NCI-H2171 (cell line): ENCODE measurements at places on chromosomes 1 and 21.

DNA sequence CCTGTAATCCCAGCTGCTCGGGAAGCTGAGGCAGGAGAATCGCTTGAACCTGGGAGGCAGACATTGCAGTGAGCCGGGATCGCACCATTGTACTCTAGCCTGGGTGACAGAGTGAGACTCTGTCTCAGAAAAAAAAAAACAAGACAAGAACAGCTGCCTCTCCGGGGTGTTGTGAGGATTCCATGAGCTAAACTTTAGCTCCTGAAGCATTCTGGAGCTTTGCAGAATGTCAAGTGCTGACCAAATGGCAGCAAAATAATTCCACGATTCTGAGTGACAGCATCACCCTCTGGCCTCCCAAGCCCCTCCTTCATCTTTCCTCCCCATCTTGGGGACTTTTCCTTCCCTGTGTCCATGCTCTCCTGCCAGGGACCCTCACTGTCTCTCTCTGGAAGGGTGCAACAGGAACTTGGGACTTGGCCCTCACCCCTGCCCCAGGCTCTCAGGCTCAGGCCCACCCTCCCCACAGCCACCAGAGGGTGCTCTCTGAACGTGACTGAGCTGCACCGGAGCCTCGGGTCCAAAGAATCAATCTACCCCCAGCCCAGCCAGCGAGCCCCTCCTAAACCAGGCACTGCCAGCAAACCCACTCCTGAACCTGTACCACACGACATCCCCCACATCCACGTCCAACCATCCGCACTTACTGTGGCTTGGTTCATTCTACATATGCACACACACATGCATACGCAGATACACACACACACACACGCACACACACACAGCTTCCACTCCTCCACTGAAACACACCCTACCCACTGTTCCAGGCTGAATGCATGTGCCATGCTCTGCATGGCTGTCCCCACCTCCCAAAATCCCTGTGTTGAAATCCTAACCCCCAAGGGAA is 45.7 kb downstream of the ACOT7 start:
- DNase-seq = no peak

DNA sequence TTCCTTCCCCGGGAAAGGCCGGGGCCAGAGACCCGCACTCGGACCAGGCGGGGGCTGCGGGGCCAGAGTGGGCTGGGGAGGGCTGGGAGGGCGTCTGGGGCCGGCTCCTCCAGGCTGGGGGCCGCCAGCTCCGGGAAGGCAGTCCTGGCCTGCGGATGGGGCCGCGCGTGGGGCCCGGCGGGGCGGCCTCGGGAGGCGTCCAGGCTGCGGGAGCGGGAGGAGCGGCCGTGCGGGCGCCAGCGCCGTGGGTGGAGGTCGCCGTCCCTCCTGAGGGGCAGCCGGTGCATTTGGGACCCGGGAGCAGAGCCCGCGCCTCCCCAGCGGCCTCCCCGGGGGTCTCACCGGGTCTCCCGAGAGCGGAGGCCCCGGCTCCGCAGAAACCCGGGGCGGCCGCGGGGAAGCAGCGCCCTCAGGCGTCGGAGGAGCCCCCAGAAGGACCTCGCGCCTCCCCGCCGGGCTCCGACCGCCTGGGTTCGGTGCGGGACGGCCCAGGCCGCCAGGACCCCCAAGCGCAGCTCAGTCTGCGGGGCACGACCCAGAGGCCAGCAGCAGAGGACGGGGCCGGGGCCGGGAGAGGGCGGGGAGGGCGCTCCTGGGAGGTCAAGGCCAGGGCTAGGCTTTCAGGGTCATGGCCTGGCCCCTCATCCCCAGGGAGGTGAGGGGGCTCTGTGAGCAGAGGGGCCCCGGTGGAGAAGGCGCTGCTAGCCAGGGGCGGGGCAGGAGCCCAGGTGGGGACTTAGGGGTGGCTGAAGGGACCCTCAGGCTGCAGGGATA is 7.2 kb upstream of the SLX9 start:
- DNase-seq = peak; percentile 20

DNA sequence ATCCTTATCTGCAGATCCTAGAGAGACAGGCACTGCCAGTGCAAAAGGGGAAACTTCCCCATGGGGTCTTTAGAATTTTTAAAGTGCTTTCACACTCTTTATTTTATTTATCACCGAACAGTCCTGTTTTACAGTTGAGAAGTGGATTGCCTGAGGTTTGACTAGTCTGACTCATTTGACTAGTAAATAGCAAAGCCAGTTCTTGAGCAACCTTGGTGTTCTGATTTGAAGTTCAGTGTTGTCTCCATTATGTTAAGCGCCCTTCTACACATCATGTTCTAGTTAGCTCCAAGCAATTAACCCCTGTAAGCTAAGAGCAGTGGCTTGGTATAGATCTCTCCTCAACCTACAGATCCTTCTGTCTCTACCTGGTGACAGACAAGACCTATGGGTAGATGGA is 262.9 kb downstream of the CACNA1E start:
- no peak for DNase-seq

DNA sequence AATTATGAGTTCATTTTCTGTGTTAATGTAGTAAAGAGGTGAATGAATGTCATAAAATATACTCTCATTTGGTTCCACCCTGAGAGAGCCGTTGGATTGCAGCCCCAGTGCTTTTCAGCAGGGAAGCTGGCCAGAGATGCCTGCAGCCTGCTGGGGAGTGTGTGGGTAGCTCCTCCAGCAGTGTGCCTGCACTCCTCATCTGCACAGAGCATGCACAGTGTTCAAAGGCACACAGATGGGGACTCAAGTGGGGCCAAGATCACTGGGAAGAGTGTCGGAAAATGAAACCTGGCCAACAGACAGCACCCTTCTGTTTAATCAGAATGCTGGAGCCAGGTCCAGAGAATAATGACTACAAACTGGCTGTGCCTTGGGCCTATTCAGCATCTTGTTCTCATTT is 206.8 kb downstream of the ST6GALNAC3 start:
- peak; percentile 73 for DNase-seq

- peak; percentile 14 for DNase-seq
Measured at GRCh38 chr1:869499-870244, 54.1 kb upstream of the SAMD11 start.

DNA sequence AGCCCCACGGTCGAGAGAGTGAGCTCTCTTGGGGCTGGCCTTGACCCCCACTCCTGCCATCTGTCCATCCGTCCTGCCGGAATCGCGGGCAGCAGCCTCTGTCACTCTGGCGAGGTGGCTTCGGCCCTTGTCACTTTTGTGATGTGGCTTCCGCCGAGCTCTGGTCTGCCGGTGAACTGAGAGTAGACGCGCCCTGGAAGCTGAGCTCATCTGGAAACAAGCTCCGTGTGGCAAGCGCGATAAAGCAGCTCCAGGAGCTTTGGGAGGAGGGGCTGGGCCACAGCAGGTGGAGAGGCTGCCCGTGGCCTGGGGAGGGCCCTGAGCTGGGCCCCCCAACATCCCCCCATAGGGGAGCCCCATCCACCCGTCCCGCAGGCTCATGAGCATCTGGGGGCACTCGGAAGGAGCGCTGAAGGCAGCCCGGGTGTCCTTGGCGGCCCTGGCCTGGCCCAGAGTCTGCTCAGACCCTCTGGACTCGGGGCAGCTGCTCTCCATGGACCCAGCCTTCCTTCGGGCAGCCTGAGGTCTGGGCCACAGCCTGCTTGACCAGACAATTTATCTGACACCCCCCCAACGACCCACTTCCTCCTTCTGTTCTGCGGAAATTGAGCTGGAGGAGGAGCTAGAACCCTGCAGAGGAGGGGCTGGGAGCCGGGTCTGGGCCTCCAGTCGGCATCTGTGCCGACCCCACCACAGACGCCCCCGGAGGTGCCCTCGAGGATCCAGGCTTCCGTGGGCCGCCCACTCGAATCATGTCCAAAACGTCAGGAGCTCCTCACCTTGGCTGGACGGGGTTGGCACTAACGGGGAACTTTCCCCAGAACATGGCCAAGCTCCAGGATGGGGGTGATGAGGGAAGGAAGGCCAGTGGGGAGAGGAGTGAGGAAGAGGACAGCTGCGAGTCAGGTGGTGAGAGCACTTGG is 59.1 kb downstream of the SLC19A1 start:
- no peak for DNase-seq

DNA sequence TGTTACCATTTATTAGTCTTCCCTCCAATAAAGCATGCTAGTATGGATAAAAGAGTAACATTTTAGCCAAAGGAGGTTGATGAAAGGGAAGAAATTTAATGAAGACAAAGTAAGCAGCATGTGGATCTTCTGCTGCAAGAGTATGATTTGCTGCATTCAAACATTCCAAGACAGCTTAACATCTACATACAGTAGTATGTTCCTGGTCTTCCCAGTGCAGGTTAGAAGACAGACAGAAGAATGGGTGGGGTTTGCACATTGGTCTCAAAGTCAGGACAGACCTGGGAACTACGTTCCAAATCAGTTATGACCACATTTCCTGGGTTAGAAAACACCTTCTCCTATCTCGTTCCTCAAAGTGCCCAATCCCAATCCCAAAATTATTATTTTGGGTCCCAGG is 43.3 kb downstream of the PUM1 start:
- DNase-seq = no peak

GRCh38 chr21:29487154-29487553 is 188.4 kb downstream of the BACH1 start:
- DNase-seq = no peak

DNA sequence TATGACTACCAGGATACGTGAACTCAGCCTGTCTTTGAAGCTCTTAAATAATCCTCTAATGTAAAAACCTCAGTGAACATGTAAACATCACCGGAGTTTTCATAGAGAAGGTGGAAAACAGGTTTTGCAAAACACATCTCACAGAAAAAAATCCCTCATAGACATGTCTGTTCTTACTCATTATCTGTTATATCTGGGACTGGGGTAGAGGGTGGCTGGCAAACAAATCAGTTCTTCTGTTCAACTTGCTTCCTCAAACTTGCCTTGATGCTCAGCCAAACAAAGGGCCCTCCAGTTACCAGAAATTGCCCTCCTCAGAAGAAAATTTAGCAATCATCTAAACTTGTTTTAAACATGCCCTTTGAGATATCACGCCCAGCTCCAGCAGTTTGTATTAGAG is 66.1 kb upstream of the CXADR start:
- DNase-seq = no peak

DNA sequence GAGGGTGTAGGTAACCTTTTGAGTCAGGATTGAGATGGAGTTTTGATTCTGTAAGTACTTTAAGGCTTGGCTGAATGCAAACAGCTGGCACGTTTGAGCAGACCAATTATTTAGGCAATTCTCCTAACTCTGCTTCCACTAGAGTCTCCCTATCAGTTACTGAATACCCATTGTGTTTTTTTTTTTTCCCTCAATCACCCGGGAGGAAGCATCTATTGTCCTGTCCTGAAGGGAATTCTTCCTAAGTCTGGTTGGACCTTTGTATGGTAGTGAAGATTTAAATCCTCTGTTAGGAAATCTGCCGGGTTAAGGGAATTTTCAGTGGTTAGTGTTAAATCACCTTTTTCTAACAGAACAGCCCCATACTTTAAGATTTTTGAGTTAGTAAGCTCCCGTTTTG is 571.2 kb upstream of the USP24 start:
- DNase-seq = peak; percentile 8

GRCh38 chr1:32782086-32782485 is 35.1 kb downstream of the YARS1 start:
- DNase-seq = no peak

DNA sequence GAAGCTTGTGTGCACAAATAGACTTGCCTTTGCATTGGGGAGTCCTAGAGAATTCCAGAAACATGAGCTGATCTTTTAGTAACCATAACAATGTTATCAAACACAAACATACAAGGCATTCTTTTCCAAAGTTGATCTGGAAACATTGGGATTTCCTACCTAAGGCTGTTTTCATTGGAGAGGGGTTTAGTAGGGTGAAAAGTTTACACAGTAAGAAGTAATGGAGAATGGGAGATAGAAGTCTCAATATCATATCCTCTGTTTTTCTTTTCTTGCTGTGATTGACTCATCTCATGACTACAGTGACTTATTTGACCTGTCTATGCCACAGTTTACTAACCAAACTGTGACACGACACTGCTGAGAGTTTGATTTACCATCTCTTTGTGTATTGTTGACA is 65.6 kb upstream of the PLA2G4A start:
- no peak for DNase-seq

DNA sequence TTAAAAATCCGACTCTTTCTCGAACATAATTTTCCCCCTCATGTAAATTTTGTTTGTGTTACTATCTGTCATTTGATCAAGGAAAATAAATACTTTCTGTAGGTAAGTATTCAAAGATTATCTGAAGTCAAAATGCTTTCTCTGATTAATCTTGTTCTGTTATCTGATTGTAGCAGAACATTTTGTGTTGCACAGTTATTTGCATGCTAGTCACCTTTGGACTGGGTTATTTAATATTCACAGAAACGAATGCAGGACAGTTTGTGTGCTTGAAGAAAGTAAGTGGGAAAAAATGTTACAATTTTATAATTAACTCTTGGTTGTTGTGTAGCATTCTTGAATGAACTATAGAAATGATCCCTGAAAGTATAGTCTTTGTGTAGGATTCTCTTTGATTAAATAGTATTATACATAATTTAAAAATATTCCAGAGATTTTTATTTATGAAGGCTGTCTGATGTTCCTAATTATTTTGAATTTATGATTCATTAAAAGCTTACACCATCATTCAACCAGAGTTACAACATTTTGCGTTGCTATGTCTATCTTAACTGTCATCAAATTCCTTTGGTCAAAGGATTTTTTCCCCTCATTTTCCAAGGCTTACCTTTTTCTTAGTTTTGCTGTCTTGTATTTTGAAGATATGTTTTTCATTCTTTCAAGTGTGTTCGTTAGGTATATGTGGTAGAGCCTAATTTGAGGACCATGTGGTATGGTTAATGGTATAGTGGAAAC is 176.6 kb downstream of the GIPC2 start:
- DNase-seq = no peak

DNA sequence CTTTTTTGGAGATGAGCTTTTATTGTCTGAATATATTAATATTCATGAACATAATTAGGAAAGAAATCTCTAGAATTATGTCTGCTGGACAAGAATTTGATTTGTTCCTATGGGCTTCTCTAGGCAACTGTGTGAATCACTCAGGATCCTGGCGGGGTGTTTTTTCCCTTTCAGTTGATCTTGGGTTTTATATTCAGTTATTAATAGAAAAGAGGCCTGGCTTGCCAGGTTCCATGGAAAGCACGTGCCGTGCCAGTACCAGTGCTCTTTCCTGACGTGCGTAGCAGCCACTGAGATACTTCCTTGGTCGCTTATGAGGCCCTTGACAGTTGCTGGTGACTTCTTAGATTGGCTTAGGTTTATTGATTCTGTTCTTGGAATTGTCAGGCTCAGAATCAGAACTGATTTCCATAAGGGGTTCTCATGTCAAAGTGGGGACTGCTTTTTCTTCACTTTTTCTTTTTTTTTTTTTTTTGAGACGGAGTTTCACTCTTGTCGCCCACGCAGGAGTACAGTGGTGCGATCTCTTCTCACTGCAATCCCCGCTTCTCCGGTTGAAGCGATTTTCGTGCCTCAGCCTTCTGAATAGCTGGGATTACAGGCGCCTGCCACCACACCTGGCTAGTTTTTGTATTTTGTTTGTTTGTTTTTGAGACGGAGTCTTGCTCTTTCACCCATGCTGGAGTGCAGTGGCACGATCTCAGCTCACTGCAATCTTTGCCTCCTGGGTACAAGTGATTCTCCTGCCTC is 48.7 kb upstream of the KIF1B start:
- no peak for DNase-seq

GRCh38 chr1:13597166-13597565 is 13.5 kb downstream of the PDPN start:
- no peak for DNase-seq

GRCh38 chr1:168172250-168172915 is 6.4 kb upstream of the TIPRL start:
- DNase-seq = no peak
